ENCODE measurements at places on chromosomes 7 and 10.

DNA sequence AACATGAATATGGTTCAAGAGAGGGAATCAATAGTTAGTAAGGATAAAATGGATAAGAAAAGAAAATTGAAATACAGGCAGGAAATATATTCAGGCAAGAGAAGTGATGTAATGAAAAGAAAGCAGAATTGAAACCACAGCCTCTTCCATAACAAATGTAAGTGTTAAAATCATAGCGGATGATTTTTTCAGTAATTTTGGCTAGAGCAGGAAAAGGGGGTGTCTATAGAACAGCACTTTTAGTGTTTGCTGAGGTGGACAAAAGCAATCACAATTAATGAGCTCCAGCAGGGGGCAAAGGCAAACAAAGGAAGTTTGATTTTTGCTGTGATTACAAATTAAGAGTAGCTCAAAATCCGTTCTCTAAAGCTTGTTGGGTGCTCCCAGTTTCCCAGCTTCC is 79.0 kb downstream of the TRIL start:
- DNase-seq: no peak
- H3K27me3 ChIP-seq: peaks cover 19% of the 10 kb centered on the region
- H3K27ac ChIP-seq: no peak overlapping the region
- no peaks in the 10 kb centered on the region for H3K4me1 ChIP-seq

DNA sequence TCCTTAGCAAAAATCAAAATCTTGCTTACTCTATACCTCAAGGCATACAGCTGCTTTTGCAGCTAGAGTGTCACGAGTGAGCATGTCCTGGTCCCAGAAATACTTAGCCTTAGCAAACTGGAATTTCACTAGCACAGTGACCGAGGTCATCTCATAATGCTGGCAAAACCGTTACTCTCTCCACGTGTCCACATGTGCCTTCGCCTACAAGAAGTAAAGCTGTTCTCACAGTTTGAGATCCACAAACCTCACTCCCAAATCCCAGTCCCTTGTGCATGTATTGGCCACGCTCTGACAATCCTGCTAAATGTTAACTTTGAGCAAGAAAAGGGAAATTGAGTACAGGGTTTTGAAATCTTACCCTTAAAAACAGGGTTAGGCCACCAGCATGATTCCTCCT is 111.0 kb upstream of the PLXDC2 start:
- no peak overlapping the region for H3K4me3 ChIP-seq
- H3K27me3 ChIP-seq: no peaks in the 10 kb centered on the region
- no peaks in the 10 kb centered on the region for H3K4me1 ChIP-seq
- no peak for DNase-seq
- H3K36me3 ChIP-seq: no peaks in the 10 kb centered on the region

GRCh38 chr10:2985729-2986232 is 81.6 kb upstream of the PFKP start:
- DNase-seq: no peak
- H3K36me3 ChIP-seq: no peaks in the 10 kb centered on the region
- H3K4me1 ChIP-seq: peaks cover 20% of the 10 kb centered on the region
- H3K4me3 ChIP-seq: no peak overlapping the region
- H3K27ac ChIP-seq: peak overlapping the region; percentile 51

DNA sequence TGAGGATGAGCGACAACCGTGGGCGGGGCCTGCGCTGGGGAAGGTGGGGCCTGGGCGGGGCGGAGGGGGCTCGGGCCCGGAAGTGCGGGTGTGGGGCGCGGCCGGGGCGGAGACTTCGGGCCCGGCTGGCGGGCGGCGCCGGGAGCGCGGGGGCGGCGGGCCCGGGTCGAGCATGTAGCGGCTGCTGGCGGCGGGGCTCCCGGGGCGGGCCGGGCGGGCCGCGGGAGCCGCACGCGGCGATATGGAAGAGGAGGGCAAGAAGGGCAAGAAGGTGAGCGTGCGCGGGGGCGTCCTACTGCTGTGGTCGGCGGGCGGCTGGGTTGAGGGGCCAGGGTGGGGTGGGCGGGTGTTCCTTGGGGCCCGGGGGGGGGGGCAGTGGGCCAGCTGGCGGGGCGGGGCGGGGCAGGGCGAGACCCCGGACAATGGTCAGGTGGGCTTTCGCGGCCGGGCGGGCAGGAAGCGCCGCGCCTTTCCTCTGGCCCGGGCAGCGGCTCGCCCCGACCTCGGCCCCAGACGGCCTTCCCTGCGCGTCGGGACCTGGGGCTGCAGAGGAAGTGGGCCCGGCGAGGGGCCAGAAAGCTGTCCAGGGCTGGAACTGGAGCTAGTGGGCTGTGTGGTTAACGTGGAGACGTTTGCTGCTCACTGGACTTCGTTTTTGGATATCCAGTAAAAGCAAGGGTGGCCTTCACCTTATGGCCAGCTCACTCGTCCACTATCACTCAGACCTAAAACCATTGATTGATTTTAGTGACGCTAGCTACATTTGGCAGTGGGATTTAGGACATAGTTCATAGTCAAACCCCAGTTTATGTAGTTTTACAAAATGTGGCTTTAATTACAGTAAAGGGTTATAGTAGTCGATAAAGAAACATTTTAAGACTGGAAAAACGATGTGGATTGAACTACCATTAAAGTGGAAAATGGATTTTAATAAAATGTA is at the start of gene CCM2:
CCM2 (plus strand) TSS at position 109 of the 940 bp plus-strand sequence; CDS start at position 242, 133 bp downstream.
- peak within 1 kb of the TSS; percentile 83 for H3K4me3 ChIP-seq
- DNase-seq: peak; percentile 54
- no peaks in the 10 kb centered on the region for H3K27me3 ChIP-seq

DNA sequence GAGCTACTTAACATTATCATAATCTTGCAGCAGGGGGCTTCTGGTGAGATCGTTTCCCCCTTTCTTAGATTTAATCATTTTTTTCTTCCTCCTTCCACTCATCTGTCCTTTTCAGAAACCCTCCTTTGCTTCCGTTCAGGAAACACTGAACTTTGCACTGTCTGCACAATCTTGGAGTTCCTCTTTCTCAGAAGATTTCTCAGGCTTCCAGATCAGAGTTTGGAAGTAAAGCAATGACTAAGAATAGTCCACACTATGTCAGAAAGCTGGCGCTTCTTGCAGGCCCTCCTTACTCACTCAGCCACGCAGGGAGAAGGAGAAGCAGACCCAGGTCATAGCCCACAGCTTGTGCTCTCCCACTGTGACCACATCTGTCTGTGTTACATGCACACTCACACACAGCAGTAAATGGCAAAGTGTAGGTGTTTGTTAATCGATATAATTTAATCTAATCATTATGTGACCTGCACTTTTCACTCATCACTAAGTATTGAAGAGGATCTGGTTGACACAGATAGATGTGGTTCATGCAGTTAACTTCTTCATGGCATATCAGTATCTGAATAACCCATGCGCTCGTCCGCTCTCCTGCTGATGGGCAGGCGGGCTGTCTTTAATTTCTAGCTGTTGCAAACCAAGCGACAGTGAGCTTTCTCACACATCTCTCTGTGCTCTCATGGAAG is 30.2 kb downstream of the ALOX5 start:
- peak overlapping the region; percentile 33 for H3K27ac ChIP-seq
- DNase-seq: no peak
- no peaks in the 10 kb centered on the region for H3K36me3 ChIP-seq

DNA sequence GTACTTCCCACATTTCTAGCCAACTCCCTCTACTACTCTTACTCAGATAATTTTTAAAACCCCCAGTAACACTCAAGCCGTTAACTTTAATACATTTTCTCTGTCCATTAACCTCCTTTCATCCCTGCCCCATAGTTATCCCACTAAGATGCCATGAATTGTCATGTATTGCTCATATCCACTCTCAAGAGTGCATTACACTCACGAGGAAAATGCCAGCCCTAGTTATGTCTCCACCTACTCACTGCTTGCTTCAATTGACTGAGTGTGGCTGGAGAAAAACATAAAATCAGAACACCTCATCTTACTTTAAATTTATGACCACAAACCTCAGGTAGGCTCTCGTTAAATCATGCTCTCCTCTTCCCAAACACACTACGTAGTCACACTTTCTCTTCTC is 324.1 kb upstream of the NPSR1 start:
- H3K27ac ChIP-seq: no peak overlapping the region
- H3K36me3 ChIP-seq: no peaks in the 10 kb centered on the region

GRCh38 chr7:106824458-106824857 is 40.6 kb upstream of the PIK3CG start:
- H3K4me1 ChIP-seq: no peaks in the 10 kb centered on the region
- DNase-seq: no peak
- H3K4me3 ChIP-seq: no peak overlapping the region
- H3K36me3 ChIP-seq: no peaks in the 10 kb centered on the region

GRCh38 chr7:157845203-157845835 is 508.5 kb downstream of the DNAJB6 start:
- H3K27ac ChIP-seq: no peak overlapping the region
- H3K4me1 ChIP-seq: no peaks in the 10 kb centered on the region
- H3K27me3 ChIP-seq: no peaks in the 10 kb centered on the region
- no peak overlapping the region for H3K4me3 ChIP-seq
- DNase-seq: no peak
- H3K36me3 ChIP-seq: no peaks in the 10 kb centered on the region

- no peaks in the 10 kb centered on the region for H3K27me3 ChIP-seq
- no peaks in the 10 kb centered on the region for H3K4me1 ChIP-seq
- no peak overlapping the region for H3K27ac ChIP-seq
These were observed 88.4 kb downstream of the TACC2 start for GRCh38 chr10:122077311-122077875.

GRCh38 chr7:79548727-79549126 is 95.3 kb upstream of the MAGI2 start:
- no peaks in the 10 kb centered on the region for H3K4me1 ChIP-seq
- H3K27me3 ChIP-seq: no peaks in the 10 kb centered on the region
- DNase-seq: no peak

DNA sequence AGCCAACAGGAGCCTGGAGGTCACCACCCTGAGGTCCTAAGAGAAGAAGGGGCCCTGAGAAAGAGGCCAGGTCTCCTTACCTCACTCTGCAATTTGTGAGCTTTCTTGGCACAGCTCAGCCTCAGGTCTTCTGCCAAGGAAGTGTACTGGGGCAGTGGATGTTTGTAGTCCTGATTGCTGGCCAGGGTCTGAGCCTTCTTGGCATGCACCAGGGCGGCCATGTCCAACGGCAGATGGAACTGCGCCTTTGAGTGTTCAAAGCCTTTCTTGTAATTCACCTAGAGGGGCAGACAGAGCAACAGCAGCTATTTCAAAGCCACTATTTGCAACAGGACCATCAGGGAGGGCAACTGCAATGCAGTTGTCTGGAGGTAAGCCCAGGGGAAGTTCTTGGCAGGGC is 51.7 kb downstream of the NRAP start:
- no peak overlapping the region for H3K4me3 ChIP-seq
- no peak for DNase-seq
- H3K36me3 ChIP-seq: no peaks in the 10 kb centered on the region
- H3K27ac ChIP-seq: no peak overlapping the region
- no peaks in the 10 kb centered on the region for H3K27me3 ChIP-seq
- peaks cover 11% of the 10 kb centered on the region for H3K4me1 ChIP-seq

DNA sequence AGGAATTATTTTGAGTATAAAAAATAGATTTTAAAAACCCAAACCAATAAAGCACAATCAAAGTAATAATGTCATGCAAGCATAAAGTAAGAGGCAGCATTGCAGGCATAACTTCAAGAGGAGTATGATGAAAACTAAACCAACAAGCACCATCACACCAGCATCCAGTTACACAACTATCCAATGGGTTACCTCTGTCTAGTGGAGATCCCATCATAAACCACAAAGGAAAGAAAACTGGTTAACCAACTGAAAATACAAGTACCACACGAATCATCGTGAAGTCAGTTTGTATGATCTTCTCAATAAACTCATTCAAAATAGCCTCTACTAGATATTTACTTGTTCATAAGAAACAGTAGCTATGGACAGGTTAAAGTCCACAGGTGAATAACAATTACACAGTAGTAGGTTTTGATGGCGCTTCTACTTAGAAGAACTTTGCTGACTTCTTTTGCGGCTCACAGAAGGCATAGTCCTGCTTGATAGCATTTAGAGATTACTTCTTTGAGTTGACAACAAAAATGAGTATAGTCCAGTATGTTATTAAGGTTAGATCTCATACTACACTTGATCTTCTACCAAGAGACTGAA is 116.6 kb downstream of the MICU1 start:
- no peak for DNase-seq
- no peak overlapping the region for H3K4me3 ChIP-seq
- no peaks in the 10 kb centered on the region for H3K27me3 ChIP-seq

DNA sequence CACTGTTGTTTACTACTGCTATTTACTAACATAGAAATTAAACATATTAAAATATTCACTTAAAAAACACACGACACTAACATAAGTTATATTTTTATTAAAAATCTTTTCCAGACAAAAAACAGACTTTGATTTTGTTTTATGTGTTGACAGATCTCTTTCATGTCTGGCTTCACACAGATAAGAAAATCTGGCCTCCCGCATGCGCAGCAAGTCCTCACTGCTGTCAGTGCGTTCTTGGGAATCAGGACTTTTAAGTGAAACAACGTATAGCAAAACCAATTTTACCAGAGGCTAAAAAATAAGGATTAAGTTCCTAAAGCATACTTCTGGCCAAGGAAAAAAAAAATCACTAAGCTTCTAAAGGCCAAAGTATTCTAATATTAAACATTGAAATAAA is 1.2 kb upstream of the IDI1 start:
- H3K4me1 ChIP-seq: peaks cover 62% of the 10 kb centered on the region
- H3K36me3 ChIP-seq: no peaks in the 10 kb centered on the region
- H3K27me3 ChIP-seq: no peaks in the 10 kb centered on the region

DNA sequence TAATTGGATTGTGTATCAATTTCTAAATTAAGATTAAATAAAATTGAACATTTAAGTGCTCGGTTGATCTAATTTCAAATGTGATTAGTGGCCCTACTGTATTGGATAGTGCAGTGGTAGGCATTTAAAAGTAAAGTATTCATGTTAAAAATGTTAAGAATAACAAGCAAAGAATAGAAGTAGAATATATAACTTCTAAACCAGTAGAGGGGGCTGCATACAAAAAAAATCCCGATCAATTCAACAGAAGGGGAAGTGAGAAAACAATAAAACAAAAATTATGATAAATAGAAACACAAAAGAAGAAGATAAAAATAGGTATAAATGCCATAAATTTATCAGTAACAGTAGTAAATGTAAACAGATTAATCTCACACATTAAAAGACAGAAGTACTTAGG is 24.9 kb upstream of the WDFY4 start:
- no peaks in the 10 kb centered on the region for H3K36me3 ChIP-seq
- peaks cover 15% of the 10 kb centered on the region for H3K4me1 ChIP-seq
- no peak overlapping the region for H3K27ac ChIP-seq
- DNase-seq: no peak
- no peaks in the 10 kb centered on the region for H3K27me3 ChIP-seq
- H3K4me3 ChIP-seq: no peak overlapping the region

DNA sequence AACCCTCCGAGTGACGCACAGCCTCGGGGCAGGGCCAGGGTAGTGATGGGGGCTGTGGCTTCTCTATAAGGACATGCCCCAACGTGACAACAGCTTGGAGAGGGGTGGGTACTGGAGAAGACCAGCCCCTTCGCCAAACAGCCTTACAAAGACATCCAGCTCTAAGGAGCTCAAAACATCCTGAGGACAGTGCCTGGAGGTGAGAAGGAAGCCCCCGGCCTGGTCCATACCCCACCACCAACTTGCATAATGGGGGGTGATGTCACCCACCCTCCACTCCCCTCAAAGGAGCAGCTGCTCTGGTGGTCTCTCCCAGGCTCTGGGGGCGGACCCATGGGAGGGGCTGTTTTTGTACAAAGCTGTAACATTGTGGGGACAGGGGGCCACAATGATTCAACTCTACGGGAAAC is 15.1 kb downstream of the PRSS2 start:
- DNase-seq: no peak
- no peaks in the 10 kb centered on the region for H3K27me3 ChIP-seq
- peaks cover 9% of the 10 kb centered on the region for H3K4me1 ChIP-seq
- H3K27ac ChIP-seq: no peak overlapping the region
- no peak overlapping the region for H3K4me3 ChIP-seq
